ENCODE measurements at places on chromosomes 6 and 20. TPM values are rescaled to one million over a fixed set of nuclear protein-coding genes. Genes with fewer than 3 reads are reported as not detected.

GRCh38 chr6:53879608-53880007 lies 84.8 kb downstream of the LRRC1 start:
- no peak for DNase-seq

DNA sequence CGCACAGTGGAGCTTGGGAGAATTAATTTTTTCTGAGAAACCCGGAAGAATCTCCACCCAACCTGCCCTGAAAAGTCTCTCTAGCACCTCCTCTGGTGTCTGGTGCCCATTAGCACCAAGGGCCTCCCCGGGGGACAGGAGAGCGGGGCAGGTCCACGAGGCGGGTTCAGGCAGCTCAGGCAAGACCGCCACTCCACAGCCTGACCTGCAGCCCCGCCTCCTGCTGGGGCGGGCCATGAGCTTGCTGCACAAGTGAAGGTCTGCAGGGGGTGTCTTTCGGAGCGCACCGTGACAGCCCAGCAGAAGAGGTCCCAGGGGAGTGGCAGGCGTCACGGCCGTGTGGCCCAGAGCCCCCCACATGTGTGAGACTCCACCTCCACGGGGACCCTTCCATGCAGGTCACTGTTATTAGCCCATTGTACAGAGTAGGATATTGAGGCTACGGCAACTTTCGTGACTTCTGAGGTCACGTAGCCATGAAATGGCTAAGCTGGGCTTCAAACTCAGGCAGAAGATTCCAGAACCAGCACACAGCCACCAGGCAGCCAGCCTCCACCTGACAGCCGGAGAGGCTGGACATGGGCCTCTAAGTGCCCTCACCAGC lies 63.9 kb upstream of the SLCO4A1 start:
- no peak for DNase-seq

GRCh38 chr20:41064377-41064776 lies 35.8 kb downstream of the TOP1 start:
- no peak for DNase-seq

- no peak for DNase-seq
Measured at GRCh38 chr6:158328952-158329351, 16.7 kb downstream of the TULP4 start.

DNA sequence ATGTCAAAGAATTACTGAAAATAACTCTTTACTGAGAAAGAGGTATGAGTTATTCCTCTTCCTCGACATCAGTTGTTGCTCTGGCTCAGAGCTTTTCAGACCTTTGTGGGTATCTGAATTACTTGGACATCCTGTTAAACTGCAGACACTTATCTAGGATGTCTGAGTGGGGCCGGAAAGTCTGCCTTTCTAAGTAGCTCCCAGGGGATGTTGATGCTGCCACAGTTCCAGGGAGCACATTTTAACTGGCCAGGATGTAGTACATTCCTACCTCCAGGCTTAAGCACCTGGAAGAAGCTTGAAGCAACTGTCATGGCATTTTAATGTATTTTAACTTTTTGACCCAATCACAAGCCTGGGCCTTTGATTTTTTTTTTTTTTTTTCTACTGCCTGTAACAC lies 265.8 kb upstream of the PLCB4 start:
- no peak for DNase-seq

BTN3A1 gene
- 255 TPM for total RNA-seq

TPBG gene
- 1.00 TPM for total RNA-seq

ASIP gene
- not detected for total RNA-seq

DCBLD1 gene
- 9.7 TPM for total RNA-seq

TRAPPC3L gene
- total RNA-seq, result not detected

RAET1L gene
- total RNA-seq, result not detected
